ENCODE measurements at places on chromosomes 1 and 21. TPM values are rescaled to one million over a fixed set of nuclear protein-coding genes. Genes with fewer than 3 reads are reported as not detected.

Gene C1orf198
- 57.7 TPM for total RNA-seq

Gene OR10R2
- total RNA-seq, result not detected

Gene ASCL5
- total RNA-seq, result not detected

Gene CELA3B
- not detected for total RNA-seq

Gene RNU1-1
- 7,768 TPM for total RNA-seq

Gene IPO9
- 21.7 TPM for total RNA-seq
